Esophagus squamous epithelium (tissue), 5 donors: ENCODE measurements at places on chromosomes 5 and 9.

DNA sequence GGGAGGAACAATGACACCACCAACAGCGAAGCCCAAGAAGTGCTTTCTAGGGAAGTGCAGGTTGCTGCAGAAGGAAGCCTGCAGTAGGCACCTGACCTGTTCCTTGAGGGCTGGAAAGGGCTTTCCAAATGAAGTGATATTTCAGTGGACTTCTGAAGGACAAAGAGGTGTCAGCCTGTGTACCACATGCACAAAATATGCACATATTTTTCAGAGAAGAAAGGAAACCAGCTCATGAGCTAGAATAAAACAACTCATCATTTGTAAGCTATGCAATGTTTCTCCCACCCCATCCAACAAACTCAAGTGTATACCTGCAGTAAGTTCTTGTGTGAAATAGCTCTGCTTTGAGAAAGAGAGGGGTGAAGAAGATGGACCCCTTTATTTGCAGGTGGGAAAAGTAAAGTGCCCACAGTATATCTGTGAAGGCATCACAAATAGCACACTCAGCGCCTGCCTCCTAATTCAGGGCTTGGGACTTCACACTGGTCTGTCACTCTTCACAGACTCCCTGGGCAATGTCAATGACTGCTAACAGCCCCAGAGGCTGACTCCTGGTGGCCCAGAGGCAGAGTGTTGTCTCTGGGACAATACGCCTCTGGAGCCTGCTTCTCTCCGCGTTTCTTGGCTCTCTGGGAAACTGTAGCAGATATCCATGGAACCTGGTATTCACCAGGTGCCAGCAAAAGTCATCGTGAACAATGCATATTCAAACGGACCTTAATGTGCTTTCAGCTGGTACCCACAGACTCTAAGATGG lies 198.1 kb upstream of the EFNA5 start:
- DNase-seq = no peak

- no peak for DNase-seq
Measured at GRCh38 chr5:102865171-102865509, 110.0 kb downstream of the PAM start.

DNA sequence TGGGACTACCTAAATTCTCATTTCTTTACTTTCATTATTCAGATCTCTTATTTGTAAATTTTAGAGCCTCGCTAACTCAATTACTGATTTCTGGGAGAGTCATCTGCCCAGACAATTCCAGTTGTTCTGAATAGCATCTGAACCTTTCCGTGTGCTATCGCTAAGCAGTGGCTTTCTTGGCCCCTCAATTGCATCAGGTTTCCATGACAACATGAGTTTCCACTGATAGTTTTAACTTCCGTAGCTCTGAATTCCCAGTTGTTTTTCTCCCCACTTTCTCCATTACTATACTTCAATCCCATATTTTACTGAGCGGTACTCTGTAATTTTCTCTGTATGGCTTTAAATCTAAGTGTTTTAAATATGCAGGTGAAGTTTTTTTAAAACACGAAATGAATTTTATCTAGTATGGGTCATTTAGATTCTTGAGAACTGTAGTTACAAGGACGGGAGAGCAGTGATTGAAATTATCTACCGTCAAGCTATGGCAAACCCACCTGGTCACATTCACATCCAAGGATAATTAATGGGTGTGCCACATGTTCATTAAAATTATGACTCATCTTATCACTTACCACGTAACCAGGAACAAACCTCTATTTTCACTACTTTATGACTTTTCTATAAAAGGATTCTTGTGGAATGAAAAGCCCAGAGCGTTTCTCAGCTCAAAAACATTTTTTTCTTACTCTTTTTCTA lies 223.5 kb upstream of the PCSK5 start:
- DNase-seq = no peak

DNA sequence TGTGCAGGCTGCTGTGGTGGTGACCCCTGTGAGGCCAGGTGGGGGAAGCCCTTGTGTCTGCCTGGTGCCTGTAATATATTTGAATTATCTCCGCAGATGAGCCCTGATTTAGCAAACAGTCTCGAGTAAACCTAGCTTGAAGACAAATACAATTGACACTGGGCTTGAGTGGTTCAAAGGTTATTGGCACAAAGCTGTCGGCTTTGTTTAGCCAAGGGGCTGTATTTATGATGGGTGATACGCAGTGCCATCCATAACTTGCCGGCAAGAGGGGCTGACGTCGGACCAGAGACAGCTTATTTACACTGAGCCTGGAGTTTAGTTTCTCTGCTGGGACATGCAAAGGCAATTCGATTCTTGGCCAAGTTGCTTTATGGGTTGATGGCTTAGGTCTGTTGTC lies 20.0 kb upstream of the PITX1 start:
- DNase-seq = no peak

DNA sequence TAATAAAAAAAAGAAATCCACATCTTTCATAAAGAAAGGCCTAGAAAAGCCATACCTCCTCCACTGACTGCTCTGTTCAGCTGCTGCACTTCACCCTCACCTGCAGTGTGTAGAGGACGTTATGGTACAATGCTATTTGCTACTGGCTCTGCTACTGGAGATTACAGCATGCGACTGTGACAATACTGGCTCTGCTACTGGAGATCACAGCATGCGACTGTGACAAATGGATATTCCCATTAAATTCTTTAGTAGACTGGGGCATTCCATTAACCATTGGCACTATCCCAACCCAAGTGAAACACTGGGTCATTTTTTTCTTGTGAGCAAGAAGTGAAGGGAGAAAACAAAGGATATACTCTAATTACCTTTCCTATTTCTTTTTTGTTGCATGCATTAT lies 1063.5 kb upstream of the DMAC1 start:
- DNase-seq = no peak

DNA sequence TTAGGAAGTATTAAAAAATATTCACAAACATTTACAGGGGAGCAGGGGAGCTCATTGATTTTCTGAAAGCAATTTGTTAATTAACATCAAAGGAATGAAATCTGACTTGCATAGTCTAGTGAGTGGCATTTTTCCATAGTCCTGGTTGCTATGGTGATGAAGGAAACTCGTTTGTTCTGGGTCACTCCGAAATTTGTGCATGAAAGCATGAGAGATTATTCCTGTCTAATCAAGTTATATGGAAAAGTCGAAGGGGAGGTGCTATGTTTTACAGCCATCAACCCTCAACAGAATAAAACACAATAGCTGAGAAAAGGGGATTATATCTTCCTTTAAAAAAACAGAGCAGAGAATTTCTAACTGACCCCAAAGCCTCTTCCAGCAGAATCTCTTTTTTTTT lies 1495.7 kb upstream of the WWC1 start:
- DNase-seq = no peak

GRCh38 chr5:13567819-13568218 lies 376.7 kb downstream of the DNAH5 start:
- no peak for DNase-seq
